NAMALWA (cell line): ENCODE measurements at places on chromosomes 2 and 18.
A peak's percentile ranks its signal among the peaks of the same experiment; 100 is the strongest.

GRCh38 chr2:210190345-210190744, 19.1 kb upstream of the KANSL1L start:
- DNase-seq = no peak

- DNase-seq = no peak
Measured at GRCh38 chr2:88123975-88124917, 3.6 kb downstream of the FABP1 start.

- no peak for DNase-seq
Measured at GRCh38 chr18:48529796-48530195, 9.0 kb upstream of the CTIF start.

DNA sequence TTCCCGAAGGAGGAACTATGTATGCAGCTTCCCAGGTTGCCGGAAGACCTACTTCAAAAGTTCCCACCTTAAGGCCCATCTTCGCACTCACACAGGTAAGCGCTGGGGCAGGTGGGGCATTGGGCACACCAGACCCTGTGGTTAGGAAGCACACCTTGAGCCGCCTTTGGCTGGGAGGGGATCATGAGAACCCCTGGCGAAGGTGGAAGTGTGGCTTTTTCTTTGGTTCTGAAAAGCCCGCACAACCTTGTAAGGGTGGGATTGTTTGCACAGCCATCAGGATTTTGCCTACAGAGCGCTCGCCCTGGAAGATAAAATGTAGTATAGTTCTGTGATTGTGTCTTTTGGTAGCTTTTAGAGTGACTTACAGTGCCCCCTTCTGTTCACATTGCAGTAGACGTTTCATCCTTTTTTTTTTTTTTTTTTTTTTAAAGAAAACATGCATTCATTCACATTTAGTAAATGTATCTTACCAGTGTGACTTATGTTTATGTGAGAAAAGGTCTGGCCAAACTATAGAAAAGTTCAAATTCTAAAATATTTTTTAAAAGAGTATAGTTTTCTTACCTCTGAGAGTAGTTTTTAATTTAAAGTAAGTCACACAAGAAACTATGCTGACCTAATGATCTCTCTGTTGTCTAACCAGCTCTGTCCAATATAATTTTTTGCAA, 5.3 kb downstream of the KLF11 start:
- DNase-seq = peak; percentile 63

- DNase-seq = peak; percentile 71
Measured at GRCh38 chr2:69693059-69693774, 48.7 kb upstream of the ANXA4 start.

- DNase-seq = no peak
Measured at GRCh38 chr2:25335204-25335603, 6.5 kb downstream of the DNMT3A start.

- no peak for DNase-seq
Measured at GRCh38 chr2:41965909-41966295, 81.9 kb upstream of the PKDCC start.

DNA sequence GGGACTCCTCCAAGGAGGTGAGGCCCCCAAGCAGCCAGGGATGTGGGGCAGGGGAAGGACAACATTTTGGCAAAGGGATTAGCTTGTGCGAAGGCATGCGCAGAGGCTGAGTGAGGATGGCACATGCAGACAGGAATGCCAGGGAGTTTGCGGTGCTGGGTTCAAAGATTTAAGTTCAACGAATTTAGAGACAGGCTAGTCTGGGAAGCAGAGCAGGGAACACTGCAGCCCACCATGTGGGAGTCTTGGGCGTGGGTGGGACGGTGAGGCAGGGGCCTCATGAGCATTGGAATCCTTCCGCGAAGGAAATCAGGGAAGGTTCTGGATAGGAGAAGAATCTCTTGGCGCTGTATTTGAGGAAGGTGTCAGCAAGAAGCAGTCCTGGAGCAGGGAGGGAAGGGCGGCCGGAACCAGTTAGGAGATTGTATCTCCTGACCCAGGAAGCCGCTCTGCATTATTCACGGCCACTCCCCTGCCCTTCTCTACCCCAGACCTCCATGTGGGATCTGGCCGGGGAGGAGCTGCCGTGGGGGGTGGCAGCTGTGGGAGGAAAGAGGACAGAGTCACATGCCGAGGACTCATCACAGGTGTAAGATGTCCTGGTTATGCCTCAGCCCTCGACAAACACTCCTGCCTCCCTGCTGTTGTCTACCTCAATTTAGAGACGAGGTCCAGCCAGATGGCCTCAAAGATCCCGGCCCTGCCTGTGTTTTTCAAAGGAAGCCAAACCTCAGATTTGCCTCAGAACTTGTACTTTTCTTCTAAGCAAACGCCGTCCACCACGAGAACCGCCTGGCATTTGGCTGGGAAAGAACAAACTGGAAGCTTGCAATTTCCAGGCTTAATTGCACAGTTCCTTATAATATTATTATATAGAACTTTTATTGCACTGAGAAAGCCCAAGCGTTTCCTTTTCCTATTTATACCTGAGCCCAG, 123.7 kb upstream of the SMAD2 start:
- DNase-seq = no peak

- no peak for DNase-seq
Measured at GRCh38 chr18:59582395-59582794, 114.8 kb downstream of the CCBE1 start.
